ENCODE measurements at places on chromosomes 3 and 15. TPM values are rescaled to one million over a fixed set of nuclear protein-coding genes. Genes with fewer than 3 reads are reported as not detected.

DNA sequence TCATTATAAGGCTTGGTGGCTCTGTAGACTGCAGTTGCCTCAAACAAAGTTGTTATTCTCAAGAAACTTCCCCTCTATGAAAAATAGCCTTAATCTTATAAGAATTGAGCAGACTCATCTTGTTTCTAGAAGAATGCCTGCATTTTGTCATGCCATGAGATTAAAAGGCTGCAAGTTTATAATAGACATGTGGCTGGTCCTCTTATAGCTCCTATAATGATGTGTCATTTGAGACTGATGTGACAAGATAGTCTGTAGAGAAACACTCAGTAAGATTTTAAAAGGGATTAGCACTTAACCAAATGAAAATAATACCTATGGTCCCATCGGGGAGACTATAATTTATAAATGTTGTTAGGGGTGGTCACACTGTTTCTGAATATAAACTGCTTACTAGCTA is 312.5 kb downstream of the OXSM start:
- no peak for ATAC-seq

DNA sequence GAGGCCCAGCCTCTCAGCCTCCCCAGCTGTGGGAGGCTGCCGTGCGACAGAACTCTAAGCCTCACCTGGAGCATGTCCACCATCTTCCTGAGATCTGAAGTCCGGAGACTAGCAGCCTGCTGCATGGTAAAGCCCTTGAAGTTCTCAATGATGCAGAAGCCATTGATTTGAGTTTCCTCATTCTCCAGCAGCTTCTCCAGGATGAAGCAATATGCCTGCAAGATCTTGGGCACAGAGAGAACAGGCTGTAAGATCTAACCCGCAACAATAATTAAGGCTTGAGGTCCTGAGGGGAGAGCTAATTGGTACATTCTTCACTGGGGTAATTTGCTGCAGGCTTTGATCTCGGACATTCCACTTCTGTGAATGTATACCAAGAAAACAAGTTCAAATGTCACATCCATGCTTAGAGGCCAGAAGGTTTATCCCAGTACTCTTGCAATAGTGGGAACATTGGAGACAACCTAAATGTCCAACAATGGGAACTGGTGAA is 9.7 kb downstream of the RLBP1 start:
- ATAC-seq, result no peak

GRCh38 chr3:87349833-87350232 is 73.4 kb upstream of the POU1F1 start:
- ATAC-seq, result no peak

DNA sequence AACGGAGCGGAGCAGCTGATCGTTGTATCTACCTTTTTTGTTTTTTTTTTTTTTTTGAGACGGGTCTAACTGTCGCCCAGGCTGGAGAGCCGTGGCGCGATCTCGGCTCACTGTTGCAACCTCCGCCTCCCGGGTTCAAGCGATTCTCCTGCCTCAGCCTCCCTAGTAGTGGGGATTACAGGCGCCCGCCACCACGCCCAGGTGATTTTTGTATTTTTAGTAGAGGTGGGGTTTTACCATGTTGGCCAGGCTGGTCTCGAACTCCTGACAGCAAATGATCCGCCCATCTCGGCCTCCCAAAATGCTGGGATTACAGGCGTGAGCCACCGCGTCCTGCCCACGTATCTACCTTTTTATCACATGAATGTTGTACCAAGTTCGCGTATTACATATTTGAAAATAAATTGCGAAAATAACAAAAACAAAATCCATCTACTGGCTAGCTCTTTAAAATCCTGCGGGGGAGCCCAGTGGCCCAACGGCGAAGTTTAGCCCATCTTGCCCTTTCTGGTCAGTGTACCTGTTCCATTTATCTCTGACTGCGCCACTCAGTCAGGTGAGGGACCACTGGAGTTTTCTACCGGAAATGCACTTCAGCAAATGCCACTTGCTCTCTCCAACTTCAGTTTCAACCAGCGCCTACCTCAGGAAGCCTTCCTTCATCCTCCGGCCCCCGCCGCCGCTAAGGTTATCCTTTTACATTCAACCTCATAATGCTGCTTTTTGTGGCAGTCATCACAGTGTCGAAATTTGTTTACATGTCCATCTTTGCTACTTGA is 1.2 kb upstream of the EIF3J start:
- no peak for ATAC-seq

DNA sequence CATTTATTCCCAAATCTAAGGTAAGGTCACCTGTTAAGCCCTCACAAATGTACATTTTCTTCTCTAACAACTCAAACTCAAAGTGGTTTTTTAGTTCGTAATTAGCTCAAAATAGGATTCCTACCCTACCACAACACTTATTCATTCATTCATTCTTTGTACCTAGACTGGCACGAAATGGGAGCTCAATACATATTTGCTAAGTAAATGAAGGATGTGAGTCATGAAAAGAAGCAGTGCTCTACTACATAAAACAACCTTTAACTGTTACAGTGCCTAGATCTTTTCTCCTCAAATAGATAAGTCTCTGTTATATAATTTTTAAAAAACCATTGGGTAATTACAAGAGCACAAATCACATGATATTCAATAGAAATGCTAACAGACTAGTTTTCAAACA is 13.1 kb downstream of the RSL24D1 start:
- no peak for ATAC-seq

DNA sequence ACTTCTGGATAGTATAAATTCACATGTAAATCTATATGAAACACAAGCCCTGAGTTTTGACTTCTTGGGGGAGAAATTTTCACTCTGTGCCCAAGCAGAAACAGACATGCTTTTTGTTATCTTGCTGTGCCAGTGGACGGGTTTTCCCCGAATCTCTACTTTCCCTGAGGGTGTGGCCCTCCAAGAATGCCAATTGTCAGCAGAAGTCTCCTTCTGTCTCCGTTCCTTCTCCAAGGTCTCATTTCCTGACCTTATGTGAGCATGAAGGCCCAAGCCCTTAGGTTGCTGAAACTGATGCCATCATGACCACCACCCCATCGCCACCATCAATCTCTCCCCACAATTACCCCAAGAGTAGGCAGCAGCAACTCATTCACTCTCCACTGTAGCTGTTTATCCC is 253.8 kb downstream of the XXYLT1 start:
- no peak for ATAC-seq

DNA sequence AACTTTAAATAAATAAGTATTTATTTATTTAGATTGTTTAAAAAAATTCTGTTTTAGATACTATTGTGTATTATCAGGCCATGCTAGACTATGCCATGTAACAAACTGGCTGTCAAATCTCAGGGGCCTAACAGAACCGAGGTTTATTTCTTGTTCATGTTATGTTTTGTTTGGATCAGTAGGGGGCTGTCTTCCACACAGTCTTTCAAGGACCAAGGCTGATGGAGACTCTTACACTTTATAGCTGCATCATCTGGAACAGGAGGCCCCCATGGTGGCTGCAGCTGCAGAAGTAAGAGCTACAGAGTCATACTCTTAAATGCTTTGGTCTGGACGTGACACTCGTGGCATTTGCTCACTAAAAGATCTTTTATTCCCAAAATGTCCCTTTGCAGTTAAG is 33.0 kb upstream of the ARL14 start:
- ATAC-seq, result no peak

GRCh38 chr15:34768530-34768929 is 13.7 kb upstream of the GJD2 start:
- ATAC-seq, result no peak

Gene TLR9
- total RNA-seq, result 0.04 TPM

Gene CCDC12
- 50.2 TPM for total RNA-seq

Gene CNTN4
- 0.68 TPM for total RNA-seq

Gene CHL1
- total RNA-seq, result 10.0 TPM

Gene ANKUB1
- not detected for total RNA-seq

Gene STAB1
- total RNA-seq, result 21.2 TPM

Gene OR5K2
- total RNA-seq, result not detected

Gene CRABP1
- not detected for total RNA-seq

All from esophagus mucosa (tissue), 1 donor.